ENCODE measurements at places on chromosomes 6 and 20. TPM values are rescaled to one million over a fixed set of nuclear protein-coding genes. Genes with fewer than 3 reads are reported as not detected.

DNA sequence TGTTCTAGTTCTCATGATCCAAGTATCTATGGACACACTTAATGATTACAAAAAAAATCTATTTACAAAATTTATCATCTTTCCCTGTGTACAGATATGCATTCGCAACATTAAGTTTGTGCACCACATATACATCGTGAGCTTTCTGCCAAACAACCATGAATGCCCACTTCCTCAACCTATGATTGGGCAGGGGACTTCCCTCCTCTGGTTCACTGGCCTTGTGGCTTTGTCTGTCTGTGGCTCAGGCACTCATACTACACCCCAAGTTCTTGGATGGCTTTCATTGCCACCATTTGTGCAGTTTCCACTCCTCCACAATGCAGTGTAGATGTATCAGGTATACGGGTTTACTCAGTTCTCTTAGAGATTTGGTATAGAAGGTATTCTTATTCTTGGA, 74.9 kb downstream of the HS3ST5 start:
- no peak overlapping the region for H3K27ac ChIP-seq
- no peak for DNase-seq
- H3K4me3 ChIP-seq = no peak overlapping the region
- no peaks in the 10 kb centered on the region for H3K4me1 ChIP-seq

The LHFPL5 gene
- not detected for total RNA-seq

The PAX1 gene
- not detected for total RNA-seq

The CST7 gene
- not detected for total RNA-seq

The THBS2 gene
- total RNA-seq = 15.5 TPM

- H3K4me1 ChIP-seq = peaks cover 16% of the 10 kb centered on the region
- H3K27ac ChIP-seq = no peak overlapping the region
- no peak for DNase-seq
Measured at GRCh38 chr20:24461848-24462247, 7.6 kb upstream of the SYNDIG1 start.

DNA sequence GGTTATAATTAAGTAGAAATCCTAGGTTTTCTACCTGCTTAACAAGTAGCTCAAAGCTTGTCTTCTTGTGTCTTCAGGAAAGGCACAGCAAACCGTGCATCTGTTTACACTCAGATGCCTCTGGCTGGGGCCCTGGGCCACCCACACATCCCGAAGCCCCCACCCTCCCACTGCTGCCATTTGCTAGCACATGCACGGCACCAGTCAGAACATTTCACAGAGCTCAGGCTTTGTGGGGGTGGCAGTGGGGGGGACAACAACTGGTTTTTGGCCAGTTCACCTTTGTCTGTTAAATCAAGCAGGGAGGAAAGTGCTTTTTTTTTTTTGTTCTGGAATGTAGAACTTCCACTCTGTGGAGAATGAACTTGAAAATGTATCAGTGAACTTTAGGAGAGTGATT, 77.7 kb downstream of the LINC00237 start:
- H3K36me3 ChIP-seq = no peaks in the 10 kb centered on the region
- H3K27me3 ChIP-seq = no peaks in the 10 kb centered on the region
- H3K4me3 ChIP-seq = no peak overlapping the region
- DNase-seq = no peak
- H3K27ac ChIP-seq = no peak overlapping the region

- no peak for DNase-seq
- no peaks in the 10 kb centered on the region for H3K36me3 ChIP-seq
- H3K4me1 ChIP-seq = no peaks in the 10 kb centered on the region
Measured at GRCh38 chr20:61924211-61924857, 141.3 kb downstream of the TAF4 start.

DNA sequence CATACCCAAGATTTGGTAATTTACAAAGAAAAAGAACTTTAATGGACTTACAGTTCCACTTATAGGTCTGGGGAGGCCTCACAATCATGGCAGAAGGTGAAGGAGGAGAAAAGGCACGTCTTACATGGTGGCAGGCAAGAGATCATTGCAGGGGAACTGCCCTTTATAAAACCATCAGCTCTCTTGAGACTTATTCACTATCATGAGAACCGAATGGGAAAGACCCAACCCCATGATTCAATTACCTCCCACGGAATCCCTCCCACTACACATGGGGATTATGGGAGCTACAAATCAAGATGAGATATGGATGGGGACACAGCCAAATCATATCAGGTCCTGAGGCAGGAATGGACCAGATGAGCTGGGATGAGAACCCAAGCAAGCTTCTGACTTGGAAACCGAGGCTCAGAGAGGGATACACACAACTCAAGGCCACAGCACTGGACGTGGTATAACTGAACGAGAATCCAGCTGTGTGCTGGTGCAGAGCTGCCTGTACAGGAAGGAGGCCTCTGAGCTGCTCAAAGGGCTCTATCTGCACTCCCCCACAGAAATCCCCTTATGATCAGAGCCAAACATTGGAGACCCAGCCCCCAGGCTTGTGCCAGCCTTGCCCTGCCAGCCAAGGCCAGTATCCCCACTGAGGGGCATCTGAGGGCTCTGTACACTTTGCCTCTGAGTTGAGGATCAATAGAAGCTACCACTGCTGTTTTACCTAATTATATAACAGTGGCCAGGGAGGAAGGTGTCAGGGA, 137.8 kb downstream of the CEBPB start:
- H3K4me1 ChIP-seq = no peaks in the 10 kb centered on the region
- no peak overlapping the region for H3K4me3 ChIP-seq
- no peak overlapping the region for H3K27ac ChIP-seq
- no peaks in the 10 kb centered on the region for H3K36me3 ChIP-seq
- no peak for DNase-seq
- no peaks in the 10 kb centered on the region for H3K27me3 ChIP-seq

DNA sequence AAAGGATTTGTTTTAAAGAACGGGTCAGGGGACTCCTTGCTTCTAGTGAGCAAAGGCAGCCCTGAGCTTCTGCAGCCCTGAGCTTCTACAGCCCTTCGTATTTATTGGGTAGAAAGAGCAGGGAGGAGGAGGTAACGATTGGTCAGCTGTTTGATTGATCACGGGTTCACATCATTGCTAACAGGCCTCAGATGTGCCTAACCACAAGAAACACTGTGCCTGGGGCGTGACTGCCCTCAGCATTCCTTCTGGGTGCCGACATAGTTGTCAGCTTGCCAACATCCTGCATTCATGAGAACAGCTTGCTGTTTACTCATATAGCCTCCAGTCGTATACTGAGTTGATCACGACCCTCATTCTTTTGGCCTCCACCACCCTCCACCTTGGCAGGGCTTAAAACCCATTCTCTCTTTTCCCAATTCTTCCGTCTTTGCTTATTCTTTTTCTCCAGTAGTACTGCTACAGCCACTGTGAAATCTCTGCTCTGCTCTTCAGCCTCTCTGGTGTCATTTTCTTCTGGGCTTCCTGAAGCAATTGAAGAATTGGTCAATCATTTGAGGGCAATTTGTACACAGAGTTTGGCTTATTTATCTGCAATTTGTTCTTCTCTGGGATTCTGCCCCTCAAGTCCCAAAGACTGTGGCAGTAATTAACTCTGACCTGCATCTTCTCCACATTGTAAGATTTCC, 25.4 kb upstream of the NOP56 start:
- no peak overlapping the region for H3K27ac ChIP-seq
- no peaks in the 10 kb centered on the region for H3K36me3 ChIP-seq
- no peaks in the 10 kb centered on the region for H3K27me3 ChIP-seq

- no peaks in the 10 kb centered on the region for H3K27me3 ChIP-seq
- no peak overlapping the region for H3K27ac ChIP-seq
- DNase-seq = no peak
Measured at GRCh38 chr6:36073587-36073986, 46.0 kb downstream of the MAPK14 start.

- H3K27ac ChIP-seq = no peak overlapping the region
- DNase-seq = no peak
- no peaks in the 10 kb centered on the region for H3K27me3 ChIP-seq
- H3K4me1 ChIP-seq = no peaks in the 10 kb centered on the region
Measured at GRCh38 chr20:14889496-14890255, 552.3 kb upstream of the FLRT3 start.

DNA sequence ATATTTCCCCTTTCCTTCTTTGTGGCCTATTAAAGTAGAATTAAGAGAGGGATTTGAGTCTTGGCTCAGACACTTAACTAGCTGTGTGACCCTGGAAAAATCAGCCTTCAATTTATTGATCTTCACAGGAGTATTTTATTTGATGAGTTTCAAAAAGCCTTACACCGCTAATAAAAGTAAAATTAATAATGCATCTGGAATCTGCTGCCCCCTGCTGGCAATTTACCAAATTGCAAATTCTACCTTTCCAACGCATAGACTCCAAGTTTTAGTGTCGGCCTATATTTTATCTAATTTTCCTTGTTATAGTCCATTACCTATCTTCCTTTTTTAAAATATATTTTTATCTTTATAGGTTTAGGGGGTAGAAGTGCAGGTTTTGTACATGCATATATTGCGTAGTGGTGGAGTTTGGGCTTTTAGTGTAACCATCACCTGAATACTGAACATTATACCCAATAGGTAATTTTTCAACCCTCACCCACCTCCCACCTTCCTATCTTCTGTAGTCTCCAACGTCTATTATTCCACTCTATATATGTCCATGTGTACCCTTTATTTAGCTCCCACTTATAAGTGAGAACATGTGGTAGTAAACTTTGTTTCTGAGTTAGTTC, 46.3 kb downstream of the GOPC start:
- 0 out of 2 replicates have a peak, but pooled peaks cover 2% of the 10 kb centered on the region for H3K4me1 ChIP-seq
- no peak overlapping the region for H3K4me3 ChIP-seq
- H3K27me3 ChIP-seq = no peaks in the 10 kb centered on the region
- no peak for DNase-seq
- no peak overlapping the region for H3K27ac ChIP-seq

DNA sequence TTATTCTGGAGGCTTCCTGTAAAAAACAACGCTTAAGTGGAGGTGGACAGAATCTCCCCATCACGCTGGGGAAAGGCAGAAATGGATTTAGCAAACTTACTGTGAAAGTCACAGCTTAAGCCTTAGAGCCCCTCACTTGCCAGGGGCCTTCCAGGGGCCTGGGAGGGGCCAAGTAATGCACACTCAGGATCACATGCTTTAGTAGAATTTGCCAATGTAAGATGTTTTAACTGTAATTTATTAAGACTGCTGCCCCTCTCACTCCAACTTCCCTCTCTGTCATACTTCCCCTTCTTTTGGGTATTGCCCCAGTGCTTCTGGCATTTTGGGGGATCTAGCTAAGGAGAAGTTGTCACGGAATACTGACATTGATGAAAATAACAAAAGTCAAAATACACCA, 12.6 kb upstream of the ADA start:
- no peak for DNase-seq
- H3K4me1 ChIP-seq = no peaks in the 10 kb centered on the region
- H3K27ac ChIP-seq = no peak overlapping the region
- no peak overlapping the region for H3K4me3 ChIP-seq

GRCh38 chr6:78867020-78867369, 356 bp upstream of the IRAK1BP1 start:
- no peak for DNase-seq
- no peak overlapping the region for H3K27ac ChIP-seq
- no peaks in the 10 kb centered on the region for H3K4me1 ChIP-seq
- no peaks in the 10 kb centered on the region for H3K27me3 ChIP-seq
- H3K4me3 ChIP-seq = peak overlapping the region; percentile 94
- peaks cover 4% of the 10 kb centered on the region for H3K36me3 ChIP-seq

GRCh38 chr6:166786704-166787293, 159.7 kb upstream of the RPS6KA2 start:
- H3K4me3 ChIP-seq = no peak overlapping the region
- H3K27me3 ChIP-seq = no peaks in the 10 kb centered on the region
- H3K4me1 ChIP-seq = no peaks in the 10 kb centered on the region
- H3K27ac ChIP-seq = no peak overlapping the region
- DNase-seq = no peak

GRCh38 chr6:36848658-36849441, 9.6 kb upstream of the CPNE5 start:
- H3K27me3 ChIP-seq = no peaks in the 10 kb centered on the region
- no peak overlapping the region for H3K27ac ChIP-seq
- peaks cover 15% of the 10 kb centered on the region for H3K36me3 ChIP-seq
- H3K4me3 ChIP-seq = peak overlapping the region; percentile 43
- no peaks in the 10 kb centered on the region for H3K4me1 ChIP-seq
- peak; percentile 84 for DNase-seq

The ARFGEF3 gene
- total RNA-seq = 12.5 TPM
